IPS DF 6.9 (cell line): ENCODE measurements at places on chromosomes 5 and 9.

- H3K27ac ChIP-seq = no peak overlapping the region
- no peak for DNase-seq
- H3K27me3 ChIP-seq = no peaks in the 10 kb centered on the region
- H3K4me1 ChIP-seq = no peaks in the 10 kb centered on the region; the same call in 1 of the 2 replicates
- H3K4me3 ChIP-seq = no peak overlapping the region
- H3K36me3 ChIP-seq = no peaks in the 10 kb centered on the region
Observed at GRCh38 chr5:2852446-2852845, 101.0 kb upstream of the IRX2 start.

GRCh38 chr9:89436963-89437625 is 60.8 kb downstream of the SEMA4D start:
- H3K27me3 ChIP-seq = no peaks in the 10 kb centered on the region
- H3K36me3 ChIP-seq = no peaks in the 10 kb centered on the region; the same call in 1 of the 2 replicates
- H3K4me1 ChIP-seq = peaks cover 40% of the 10 kb centered on the region
- no peak overlapping the region for H3K4me3 ChIP-seq
- no peak for DNase-seq

DNA sequence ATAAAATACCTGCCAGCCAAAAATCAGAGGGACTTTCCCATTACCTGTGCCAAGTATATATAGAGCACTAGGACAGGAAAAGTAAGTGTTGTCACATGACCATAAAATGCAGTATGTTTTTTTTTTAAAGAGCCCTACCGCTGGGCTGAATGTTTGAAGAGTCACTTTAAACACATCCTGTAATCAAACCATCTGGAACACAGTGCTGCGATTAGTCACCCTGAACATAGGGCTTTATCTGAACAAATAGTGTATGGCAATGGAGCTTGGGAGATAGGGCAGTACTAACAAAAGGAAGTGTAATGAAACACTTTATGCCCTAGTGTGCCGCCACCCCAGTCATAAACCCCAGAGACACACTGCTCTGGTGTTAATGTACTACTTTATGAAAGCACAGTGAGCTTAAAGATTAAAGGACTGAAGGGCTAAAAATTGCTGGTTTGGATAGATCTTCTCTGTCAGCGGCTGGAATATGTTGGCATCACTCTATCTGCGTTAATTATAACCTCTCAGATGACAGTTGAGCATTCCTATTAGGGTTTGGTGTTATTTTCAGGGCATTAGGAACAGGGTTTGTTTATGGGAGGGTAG is 90.4 kb downstream of the ZNF608 start:
- H3K36me3 ChIP-seq = no peaks in the 10 kb centered on the region
- H3K27me3 ChIP-seq = no peaks in the 10 kb centered on the region

GRCh38 chr5:116614603-116614920 is 39.9 kb upstream of the SEMA6A start:
- H3K36me3 ChIP-seq = no peaks in the 10 kb centered on the region
- no peak for DNase-seq
- no peak overlapping the region for H3K4me3 ChIP-seq
- no peaks in the 10 kb centered on the region for H3K27me3 ChIP-seq

DNA sequence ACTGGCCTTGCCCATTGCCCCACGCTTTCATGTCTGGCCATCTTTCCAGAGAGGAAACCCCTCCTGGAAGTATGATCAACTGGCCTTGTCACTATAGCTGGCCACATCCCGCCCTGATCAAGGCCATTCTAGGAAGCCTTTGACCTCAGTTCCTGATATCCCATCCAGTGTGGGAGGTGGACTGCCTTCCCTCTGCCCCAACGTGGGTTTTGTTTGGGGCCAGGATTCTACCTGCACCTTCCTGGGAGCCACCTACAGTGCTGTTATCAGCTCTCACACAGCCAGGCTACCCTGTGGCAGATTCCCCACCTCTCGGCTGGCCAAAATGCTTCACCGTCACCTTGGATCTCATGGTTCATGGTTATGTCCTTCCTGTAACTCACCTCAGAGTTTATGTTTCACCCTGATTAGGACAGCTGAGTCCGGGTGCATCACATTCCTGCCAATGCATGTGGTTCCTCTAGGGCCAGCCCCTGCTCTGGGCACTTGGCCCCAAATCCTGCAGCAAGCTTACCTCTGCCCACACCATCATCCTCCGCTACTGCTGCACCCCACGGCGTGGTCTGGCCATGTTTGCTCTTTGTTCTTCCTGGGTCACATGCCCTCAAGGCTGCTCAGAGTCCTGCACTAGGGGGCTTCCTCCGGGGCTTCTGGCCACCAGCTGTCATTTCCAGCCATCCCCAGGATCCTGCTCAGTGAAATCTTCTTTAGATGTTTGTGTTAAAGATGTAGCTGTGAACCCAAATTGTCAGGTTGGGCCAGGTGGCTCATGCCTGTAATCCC is 24.2 kb upstream of the S1PR3 start:
- no peaks in the 10 kb centered on the region for H3K27me3 ChIP-seq

- no peaks in the 10 kb centered on the region for H3K4me1 ChIP-seq
- no peak for DNase-seq
- H3K27me3 ChIP-seq = peaks cover 10% of the 10 kb centered on the region; the same call in 1 of the 2 replicates
- H3K27ac ChIP-seq = no peak overlapping the region
Observed at GRCh38 chr5:149274939-149275338, 3.3 kb downstream of the AFAP1L1 start.

- no peak overlapping the region for H3K27ac ChIP-seq
- no peak for DNase-seq
- 0 out of 2 replicates have a peak, but pooled peaks cover 2% of the 10 kb centered on the region for H3K4me1 ChIP-seq
- H3K36me3 ChIP-seq = no peaks in the 10 kb centered on the region
- H3K4me3 ChIP-seq = no peak overlapping the region
Observed at GRCh38 chr5:72541501-72542225, 34.5 kb upstream of the ZNF366 start.

- peak; percentile 16 for DNase-seq
- H3K4me3 ChIP-seq = no peak overlapping the region
- no peak overlapping the region for H3K27ac ChIP-seq
- no peaks in the 10 kb centered on the region for H3K27me3 ChIP-seq
- H3K36me3 ChIP-seq = no peaks in the 10 kb centered on the region
Observed at GRCh38 chr5:114305402-114306207, 56.3 kb upstream of the KCNN2 start.

DNA sequence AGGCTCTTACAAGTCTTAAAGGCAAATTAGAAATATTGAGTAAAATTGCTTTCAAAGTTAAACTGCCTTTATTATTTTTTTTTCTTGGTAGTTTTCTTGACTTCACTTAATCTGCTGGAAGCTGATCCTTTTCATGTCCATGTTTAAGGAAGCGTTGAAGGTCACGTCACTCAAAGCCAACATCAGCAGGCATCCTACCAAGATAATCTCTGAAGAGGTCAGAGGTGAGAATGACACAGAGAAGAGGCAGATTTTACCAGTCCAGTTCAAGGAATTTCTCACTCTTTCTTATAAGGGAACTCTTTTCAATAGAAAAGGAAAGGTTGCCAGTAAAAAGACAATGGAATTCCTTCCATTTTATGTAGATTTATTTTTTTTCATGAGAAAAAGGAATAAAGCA is 259.8 kb downstream of the ANXA1 start:
- no peak overlapping the region for H3K27ac ChIP-seq
- no peaks in the 10 kb centered on the region for H3K4me1 ChIP-seq
- H3K27me3 ChIP-seq = no peaks in the 10 kb centered on the region
- DNase-seq = no peak

- peak overlapping the region; percentile 40; the same call in 1 of the 2 replicates for H3K4me3 ChIP-seq
- peak; percentile 81 for DNase-seq
- no peak overlapping the region for H3K27ac ChIP-seq
Observed at GRCh38 chr9:129208207-129209032, 30.4 kb upstream of the IER5L start.

GRCh38 chr9:34380511-34381315 is 4.0 kb upstream of the MYORG start:
- H3K27me3 ChIP-seq = peaks cover 7% of the 10 kb centered on the region; the same call in 1 of the 2 replicates
- peaks cover 8% of the 10 kb centered on the region; the same call in 1 of the 2 replicates for H3K4me1 ChIP-seq
- no peak for DNase-seq
- no peaks in the 10 kb centered on the region for H3K36me3 ChIP-seq
- no peak overlapping the region for H3K27ac ChIP-seq

- no peak overlapping the region for H3K4me3 ChIP-seq
- no peaks in the 10 kb centered on the region for H3K36me3 ChIP-seq
- no peak for DNase-seq
- H3K27ac ChIP-seq = no peak overlapping the region
Observed at GRCh38 chr9:73172901-73173215, 21.2 kb downstream of the ANXA1 start.

GRCh38 chr9:118009614-118010013 is 305.4 kb downstream of the TLR4 start:
- no peak overlapping the region for H3K4me3 ChIP-seq
- H3K36me3 ChIP-seq = no peaks in the 10 kb centered on the region
- H3K4me1 ChIP-seq = no peaks in the 10 kb centered on the region
- H3K27ac ChIP-seq = no peak overlapping the region

- H3K36me3 ChIP-seq = no peaks in the 10 kb centered on the region
- H3K4me1 ChIP-seq = no peaks in the 10 kb centered on the region
- DNase-seq = peak; percentile 48
- H3K27ac ChIP-seq = no peak overlapping the region
- H3K4me3 ChIP-seq = no peak overlapping the region
Observed at GRCh38 chr9:112819635-112820496, 69.3 kb downstream of the SNX30 start.

DNA sequence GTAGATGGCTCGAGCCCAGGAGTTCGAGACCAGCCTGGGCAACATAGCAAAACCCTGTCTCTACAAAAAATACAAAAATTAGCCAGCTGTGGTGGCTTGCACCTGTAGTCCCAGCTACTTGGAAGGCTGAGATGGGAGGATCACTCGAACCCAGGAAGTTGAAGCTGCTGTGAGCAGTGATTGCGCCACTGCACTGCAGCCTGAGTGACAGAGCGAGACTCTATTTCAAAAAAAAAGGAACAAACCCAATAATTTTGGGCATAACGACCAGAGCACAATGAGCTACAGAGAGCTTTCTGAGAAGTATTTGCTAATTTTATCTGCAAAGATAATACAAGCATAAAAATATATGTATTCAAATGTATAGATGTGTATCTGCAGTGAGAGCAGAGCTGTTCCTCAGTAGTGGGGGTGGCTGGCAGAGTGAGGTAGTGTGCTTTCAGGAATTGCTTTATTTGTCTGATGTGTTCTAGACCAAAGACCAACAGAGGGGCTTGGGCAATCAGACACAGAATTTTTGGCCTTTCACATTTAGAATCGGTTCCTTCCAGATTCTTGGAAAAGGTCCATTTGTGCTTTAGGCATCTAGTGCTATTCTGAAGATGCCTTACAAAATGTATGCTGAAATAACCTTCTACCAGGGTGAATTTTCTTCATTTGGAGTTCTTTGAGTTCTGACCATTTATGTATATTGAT is 5.2 kb downstream of the DOCK8 start:
- peaks cover 3% of the 10 kb centered on the region; the same call in 1 of the 2 replicates for H3K27me3 ChIP-seq
- H3K27ac ChIP-seq = no peak overlapping the region
- no peak for DNase-seq
- no peaks in the 10 kb centered on the region for H3K36me3 ChIP-seq

DNA sequence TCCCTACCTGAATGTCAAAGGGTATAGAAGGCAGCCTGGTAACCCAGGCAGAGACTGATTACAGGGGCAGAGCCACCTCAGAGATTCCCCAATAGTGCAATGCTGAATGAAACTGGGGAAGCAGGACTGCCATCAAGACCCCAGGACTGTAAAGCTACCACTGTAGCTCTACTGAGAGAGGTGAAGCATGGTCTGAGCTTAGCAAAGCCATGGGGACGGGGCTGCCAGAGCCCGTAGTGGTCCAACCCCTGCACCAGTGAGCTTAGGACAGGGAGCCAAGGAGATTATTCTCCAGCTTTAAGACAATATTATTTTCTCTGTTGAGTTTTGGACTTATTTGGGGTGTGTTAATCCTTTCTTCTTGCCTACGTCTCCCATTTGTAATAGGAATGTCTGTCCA is 679.3 kb upstream of the GRAMD2B start:
- no peak overlapping the region for H3K27ac ChIP-seq
- H3K27me3 ChIP-seq = no peaks in the 10 kb centered on the region
- DNase-seq = no peak
- H3K4me3 ChIP-seq = no peak overlapping the region
- H3K4me1 ChIP-seq = no peaks in the 10 kb centered on the region
